ENCODE measurements at places on chromosomes 6 and 20.
A peak's percentile ranks its signal among the peaks of the same experiment; 100 is the strongest.

- no peak for DNase-seq
These were observed 7.6 kb downstream of the TFAP2C start for GRCh38 chr20:56636716-56637115.

DNA sequence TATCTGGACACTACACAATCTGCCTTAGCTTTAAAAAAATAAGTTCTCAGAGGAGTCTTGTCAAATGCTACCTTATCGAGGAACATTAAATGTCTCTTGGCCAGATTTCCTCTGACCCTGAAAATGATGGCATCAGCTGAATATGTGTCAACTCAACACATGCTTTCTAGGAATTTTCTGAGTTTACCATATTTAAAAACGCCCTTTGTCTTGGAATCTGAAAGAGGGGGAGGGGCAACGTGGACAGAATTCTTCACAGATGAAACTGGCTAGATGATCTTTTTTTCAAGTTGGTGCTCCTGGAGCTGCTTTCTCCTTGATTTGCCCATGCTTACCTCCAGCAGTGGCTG lies 5.1 kb downstream of the SOX4 start:
- DNase-seq: no peak

- no peak for DNase-seq
These were observed 22.3 kb downstream of the ELOVL5 start for GRCh38 chr6:53326372-53327016.

DNA sequence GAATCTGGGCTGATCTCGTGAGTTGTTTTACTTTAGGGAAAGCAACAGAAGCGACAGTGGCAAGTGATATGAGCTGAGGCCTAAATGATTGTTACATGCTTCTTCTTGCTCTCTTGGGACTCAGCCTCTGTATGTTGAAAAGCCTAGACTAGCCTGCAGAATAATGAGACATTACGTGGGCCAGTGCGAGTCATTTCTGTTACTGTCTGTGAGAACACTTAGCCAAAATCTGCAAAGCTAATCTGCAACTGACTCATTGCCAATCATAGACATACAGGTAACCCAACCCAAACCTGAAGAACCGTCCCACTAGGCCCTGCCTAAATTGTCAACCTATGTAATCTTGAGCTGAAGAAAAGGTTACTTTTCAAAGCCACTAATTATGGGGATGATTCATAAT lies 77.4 kb upstream of the F13A1 start:
- no peak for DNase-seq

GRCh38 chr6:113744861-113745260 lies 112.3 kb upstream of the MARCKS start:
- DNase-seq: no peak

- no peak for DNase-seq
These were observed 14.8 kb upstream of the CHMP4B start for GRCh38 chr20:33796263-33796906.

GRCh38 chr6:105746509-105746908 lies 339.6 kb upstream of the PRDM1 start:
- DNase-seq: no peak

DNA sequence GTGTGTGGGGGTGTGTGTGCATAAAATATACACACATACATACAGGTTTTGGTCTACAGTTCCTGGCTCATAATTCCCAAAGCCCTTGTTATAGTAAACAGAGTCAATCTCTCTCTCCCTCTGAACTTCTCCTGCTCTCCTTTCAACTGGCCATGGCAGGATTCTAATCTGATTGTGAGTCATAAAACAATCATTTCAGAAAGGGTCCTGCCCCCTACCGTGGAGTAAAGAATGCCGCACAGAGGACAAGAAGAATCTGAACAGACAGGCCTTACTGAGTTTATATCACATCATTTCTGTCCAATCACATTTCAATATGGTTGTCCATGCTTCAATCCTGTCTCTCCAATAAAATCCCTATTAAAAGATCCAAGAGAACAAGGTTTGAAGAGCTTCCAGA lies 416.9 kb downstream of the FRK start:
- no peak for DNase-seq

DNA sequence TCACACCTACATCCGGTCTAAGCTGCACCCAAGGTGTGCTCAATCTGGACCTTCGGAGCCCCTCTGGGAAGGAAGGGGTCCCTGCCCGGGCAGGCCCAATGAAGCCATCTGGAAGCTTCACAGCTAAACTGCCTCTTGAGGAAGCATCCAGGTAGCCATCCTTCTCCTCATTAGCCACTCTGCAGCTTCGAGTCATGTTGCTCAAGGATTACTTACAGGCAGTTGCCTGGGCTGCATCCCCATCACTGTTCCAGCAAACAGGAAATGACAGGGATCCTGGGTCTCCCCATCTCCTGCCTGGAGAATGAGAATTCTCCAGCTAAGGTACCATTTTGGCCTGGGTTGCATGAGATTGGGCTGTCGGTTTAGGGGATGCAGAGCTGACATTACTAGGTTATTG lies 91.7 kb downstream of the ERMARD start:
- no peak for DNase-seq

- DNase-seq: no peak
These were observed 172.1 kb downstream of the CDKAL1 start for GRCh38 chr6:20706238-20706938.

GRCh38 chr20:19928328-19929011 lies 88.7 kb upstream of the NAA20 start:
- DNase-seq: no peak

DNA sequence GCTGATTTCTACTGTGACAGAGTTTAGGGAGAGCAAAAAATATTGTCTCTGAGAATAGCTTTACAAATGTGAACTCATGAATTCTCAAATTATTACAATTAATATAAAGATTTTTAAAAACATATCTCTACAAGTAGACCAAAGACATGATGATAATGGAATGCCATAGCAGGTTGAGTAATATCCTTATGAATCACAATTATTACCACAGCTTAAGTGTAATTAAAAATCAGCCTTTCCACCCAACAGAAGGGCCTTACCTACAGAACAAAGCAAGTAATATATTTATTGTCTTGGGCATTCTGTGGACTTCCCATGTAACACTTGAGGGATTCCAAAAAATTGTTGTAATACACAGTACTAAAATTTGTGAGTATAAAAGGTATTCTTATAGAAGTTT lies 1099.6 kb upstream of the GJE1 start:
- no peak for DNase-seq

DNA sequence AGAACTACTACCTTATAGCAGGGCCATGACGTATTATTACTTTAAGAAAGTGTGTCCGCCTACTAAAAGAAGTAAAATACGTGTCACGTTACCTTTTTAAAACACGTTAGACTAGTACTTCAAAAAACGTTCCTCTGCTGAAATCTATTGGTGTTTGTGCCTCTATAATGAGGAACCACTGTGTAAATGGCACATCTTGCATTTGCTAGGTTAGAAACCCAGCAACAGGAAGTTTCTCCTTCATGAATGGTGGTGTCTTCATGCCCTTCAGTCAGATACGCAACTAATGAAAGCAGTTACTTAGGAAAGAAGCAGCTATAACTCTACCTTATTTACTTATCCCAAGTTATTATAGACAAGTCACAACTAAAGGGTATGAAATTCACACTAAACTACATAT lies 343.5 kb downstream of the RNGTT start:
- DNase-seq: no peak

- DNase-seq: no peak
These were observed 117.6 kb downstream of the MRPL14 start for GRCh38 chr6:44009425-44010321.

GRCh38 chr6:84652356-84653026 lies 111.9 kb downstream of the TBX18 start:
- no peak for DNase-seq

- no peak for DNase-seq
These were observed 48.6 kb downstream of the TOMM6 start for GRCh38 chr6:41836022-41836659.

DNA sequence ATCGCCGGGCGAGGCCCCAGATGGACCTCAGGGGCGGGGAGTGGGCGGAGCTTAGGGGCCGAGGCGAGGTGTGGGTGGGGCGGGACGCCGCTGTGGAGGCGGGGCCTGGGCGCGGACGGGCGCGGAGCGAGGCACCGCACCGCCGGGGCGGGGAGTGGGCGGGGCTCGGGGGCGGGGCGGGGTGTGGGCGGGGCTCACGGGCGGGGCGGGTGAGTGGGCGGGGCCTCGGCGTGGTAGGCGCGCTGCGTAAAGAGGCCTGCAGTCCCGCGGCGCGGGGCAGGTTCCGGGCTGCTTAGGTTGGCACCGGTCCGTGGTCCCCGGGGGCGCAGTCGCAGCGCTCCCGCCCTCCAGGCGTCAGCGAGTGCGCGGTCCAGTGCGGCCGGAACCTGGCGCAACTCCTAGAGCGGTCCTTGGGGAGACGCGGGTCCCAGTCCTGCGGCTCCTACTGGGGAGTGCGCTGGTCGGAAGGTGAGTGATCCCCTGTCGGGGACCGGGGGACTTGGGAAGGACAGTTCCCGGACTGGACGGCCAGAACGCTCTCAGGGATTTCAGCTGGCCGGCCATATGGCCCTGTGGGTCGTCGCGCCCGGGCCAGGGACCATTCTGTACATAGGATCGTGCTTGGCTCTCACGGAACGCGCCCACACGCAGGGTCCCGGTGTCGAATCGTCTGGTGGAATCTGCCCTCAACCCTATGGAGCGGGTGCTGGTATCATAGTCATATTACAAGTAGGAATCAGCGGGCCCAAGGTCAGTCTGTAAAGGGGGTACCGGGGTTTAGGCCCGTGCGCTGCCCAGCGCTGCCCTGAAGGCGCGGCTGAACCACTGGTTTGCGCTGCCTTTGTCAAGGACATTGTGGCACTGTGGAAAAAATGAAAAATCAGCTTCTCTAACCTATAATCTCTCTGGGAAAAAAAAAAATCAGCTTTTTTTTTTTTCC lies at the start of gene NQO2:
Gene NQO2, plus strand, starts transcription at position 277 of the 940 bp plus-strand sequence. CDS start 6,659 bp downstream, outside the sequence.
- peak; percentile 66 for DNase-seq

DNA sequence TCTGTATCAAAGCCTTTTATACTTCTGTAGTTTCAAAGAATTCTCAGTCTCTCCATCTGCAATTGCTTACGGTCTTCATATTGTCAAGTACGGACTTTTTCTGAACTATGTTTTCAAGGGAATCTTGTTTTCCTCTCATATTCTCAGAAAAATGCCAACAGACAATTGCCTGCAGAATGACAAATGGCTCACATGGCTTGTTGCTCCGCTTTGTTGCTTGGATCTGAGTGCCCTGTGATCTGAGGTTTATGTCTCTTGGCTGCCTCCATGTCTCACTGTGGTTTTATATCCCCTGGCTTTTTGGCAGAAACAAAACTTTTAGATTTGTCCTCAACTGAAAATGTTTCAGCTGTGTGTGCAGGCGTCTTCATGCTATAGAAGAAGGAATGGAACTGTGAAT lies 285.4 kb upstream of the CHD6 start:
- DNase-seq: no peak

DNA sequence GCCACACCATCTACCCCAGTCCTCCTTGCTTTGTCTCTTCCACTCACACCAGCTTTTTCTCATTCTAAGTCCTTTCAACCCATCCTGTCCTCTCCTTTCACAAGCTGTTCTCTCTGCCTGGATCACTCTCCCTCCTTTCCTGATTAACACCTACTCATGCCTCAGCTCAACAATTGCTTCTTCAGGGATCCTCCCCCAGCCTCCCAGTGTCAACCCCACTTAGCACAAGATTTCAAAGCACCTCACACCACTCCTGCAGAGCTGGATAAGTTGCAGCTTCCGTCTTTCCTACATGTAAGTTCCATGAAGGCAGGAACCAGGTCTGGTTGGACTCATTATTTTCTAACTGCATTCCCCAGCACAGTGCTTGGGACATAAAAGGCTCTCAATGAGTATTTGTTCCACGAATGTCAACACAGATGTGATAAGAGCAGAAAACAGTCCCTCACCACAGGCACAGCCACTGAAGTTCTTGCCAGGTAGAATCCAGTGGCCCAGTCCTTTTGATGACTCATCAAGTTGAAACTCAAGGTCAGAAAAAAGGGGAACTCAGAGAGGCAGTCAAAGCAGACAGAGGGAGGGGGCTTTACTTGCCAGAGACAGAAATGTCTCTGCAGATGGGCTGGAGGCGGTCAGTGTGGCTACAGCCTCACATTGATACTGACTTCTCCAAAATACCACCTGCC lies 193.4 kb upstream of the PRDM1 start:
- peak; percentile 27 for DNase-seq

GRCh38 chr6:88807622-88808021 lies 155.8 kb downstream of the RNGTT start:
- no peak for DNase-seq

DNA sequence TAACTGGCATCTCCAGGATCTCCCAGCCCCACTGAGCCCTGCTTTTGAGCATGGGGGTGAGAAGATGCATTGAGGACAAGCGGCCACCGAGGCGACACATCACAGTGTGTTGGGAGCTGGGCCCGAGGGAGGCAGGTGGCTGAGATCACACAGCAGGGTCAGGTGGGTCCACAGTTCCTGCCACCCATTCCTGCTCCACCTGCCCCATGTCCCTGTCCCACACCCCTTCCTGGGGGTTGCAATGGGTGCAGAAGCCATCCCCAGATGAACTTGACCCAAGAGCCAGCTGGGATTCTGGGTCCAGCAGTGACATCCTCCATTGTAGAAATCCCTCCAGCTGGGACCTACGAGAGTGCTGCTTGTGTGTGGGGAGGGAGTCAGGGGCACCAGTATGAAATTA lies 1.0 kb downstream of the TGM2 start:
- no peak for DNase-seq

DNA sequence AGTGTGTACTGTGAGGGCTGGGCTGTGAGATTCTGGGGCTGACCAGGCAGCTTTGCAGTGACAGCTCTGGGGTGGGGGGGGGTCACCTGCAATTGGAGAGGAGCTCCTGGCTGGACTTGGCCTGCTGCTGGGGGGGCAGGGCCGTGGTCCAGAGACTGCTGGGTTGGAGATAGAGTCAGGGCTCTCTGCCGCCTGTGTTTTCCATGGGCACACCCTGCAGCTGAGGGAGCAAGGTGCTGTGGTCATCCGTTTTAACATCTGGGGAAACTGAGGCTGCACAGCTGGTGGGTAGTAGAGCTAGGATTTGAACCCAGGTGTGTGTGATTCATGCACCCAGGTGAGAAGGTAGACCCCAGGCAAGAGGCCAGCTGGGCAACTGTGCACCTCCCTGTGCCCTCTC lies 7.3 kb downstream of the DLGAP4 start:
- DNase-seq: no peak

DNA sequence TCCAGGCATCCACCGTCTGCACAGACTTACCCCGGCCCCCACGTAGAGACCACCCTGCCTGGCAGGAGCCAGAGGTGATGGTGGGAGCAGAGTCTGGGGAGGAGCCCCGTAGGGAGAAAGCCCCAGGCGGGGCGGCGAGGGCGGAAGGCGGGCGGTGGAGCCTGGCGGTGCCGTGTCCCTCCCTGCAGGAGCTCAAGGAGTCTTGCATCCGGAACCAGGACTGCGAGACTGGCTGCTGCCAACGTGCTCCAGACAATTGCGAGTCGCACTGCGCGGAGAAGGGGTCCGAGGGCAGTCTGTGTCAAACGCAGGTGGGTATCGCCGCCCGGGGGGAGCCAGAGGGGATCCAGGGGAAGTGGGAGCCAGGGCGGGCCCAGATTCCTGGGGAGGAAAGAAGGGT lies 6.0 kb downstream of the CLPSL1 start:
- no peak for DNase-seq

DNA sequence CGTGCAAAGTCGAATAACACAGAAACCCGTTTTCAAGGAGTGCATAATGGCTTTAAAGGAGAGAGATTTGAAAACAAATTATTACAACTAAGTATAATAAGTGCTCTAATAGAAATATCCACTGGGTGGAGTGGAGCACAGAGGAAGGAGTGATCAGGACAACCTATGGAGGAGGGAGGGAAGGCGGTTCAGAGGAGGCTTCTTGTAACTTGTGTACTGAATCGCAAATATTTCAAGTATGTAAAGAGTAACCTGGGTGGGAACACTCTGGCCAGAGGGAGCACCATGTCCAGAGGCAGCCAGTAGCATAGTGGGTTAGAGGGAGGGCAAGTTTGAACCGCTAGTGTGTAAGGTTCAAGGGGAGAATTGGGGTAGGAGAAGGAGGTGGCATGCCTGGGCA lies 21.6 kb upstream of the TNFAIP3 start:
- DNase-seq: no peak
